ENCODE measurements at places on chromosomes 6 and 20.

- no peak for DNase-seq
Measured at GRCh38 chr6:1625794-1626435, 16.2 kb downstream of the FOXC1 start.

DNA sequence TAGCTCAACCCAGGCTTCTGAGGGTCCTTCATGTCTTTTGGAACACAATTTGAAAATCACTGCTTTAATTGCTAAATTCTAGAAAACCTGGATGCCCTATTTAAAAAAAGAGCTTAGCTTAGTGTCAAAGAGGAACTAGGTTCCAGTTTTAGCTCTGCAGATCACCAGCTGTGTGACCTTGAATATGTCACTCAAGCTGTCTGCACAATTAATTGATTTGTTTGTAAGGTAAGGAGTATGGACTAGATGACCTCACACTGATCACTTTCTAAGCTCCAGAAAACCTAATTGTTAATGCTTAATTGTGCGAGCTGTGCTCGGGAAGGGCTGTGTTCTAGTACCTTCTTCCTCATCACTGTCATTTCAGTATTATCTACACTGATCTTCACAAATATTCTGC is 26.2 kb downstream of the UTRN start:
- no peak for DNase-seq

- DNase-seq = no peak
Measured at GRCh38 chr20:101975-102374, 14.5 kb downstream of the DEFB125 start.

GRCh38 chr6:106981926-106982325 is 7.4 kb upstream of the CD24 start:
- DNase-seq = no peak

DNA sequence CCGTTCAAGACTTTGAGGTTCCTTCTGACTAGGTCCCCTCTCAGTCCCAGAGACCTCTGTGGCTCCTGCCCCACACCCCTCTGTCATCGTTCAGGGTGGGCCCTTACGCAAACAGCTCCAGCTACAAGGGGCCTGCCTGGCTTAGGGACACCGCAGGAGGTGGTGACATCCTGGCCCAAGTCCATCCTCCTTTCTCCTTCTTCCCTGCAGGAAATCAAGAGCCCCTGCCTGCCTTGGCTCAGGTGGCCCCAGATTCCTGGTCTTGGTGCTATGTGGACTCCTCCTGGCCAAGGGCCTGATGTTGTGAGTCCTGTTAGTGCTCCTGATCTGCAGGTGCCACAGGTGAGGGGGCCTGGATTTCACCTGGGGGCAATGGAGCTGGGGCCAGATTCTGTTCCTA is 8.1 kb downstream of the TREML4 start:
- no peak for DNase-seq

DNA sequence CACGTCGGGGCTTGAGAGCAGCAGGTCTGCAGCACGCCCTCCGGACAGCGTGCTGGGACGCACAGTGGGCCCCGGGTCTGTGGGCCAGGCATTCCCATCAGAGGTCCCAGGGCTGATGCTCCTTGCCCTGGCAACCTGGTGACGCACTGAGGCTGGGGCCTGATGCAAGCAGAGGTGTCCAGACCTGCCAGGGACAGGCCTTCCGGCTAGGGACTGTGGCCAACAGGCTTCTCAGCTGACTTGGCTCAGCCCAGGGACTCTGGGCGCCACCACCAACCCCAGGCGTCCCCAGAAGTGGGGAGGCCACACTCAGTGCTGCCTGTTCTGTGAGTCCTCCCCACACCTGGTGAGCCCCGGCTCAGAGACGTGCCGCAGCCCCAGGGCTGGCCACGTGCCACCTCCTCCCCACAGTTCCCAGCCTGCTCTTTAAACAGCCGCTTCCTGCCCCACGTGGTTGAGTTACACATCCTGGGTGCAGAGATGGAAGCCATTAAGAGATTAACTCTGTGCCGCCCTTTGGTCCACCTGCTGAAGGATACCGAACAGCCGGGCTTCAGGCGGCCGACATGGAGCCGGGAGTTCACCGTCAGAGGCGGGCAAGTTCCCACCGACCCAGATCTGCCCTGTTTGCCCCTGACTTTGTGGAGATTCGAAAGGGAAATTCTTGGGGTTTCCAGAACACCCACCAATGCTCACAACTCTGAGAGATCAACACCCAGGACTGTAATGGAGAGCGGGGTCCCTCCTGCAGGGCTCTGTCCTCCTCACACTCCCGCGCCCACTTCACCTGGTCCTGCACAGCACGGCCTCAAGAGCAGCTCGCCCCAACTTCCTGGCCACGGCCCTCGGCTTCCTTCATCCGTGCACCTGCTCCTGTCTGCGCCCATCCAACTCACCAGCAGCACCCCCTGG is 37.6 kb upstream of the ZBP1 start:
- no peak for DNase-seq

DNA sequence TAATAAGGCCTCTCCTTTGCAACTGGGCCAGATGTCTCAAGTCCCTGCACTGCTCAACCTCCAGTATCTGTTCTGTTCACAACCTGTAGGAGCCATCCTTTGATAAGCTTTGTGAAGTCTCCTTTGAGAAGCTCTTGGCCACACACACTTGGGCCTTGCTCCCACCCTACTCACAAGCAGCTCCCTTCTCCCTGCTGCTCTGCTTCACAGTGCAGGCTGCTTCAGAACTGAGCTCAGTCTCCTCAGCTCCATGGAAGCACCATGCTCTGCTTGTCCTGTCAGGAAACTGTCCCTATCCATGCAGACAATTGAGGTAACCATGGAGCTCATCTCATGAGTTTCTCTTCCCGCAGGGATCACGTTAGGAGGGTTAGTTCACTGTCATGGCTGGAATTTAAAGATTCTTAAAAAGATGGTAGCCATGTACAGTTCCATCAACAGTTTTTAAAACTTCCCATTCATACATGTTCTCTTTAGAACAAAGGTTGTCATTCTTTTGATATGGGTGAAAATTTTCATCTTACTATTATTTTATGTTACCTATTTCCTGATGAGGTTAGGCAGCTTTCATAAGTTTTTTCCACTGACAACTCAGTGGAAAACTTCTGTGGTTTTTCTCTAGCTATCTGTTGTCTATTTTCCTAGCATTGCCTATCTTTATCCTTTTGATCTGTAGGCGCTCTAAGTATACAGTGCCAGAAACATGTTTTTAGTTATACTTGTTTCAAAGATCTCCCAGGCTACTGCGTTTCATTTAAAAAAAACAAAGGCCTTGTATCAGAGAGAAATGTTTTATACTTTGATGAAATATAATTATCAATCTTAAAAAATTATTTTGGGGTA is 62.6 kb downstream of the AK9 start:
- DNase-seq = no peak

GRCh38 chr6:32178547-32179440 is 589 bp downstream of the RNF5 start:
- no peak for DNase-seq

DNA sequence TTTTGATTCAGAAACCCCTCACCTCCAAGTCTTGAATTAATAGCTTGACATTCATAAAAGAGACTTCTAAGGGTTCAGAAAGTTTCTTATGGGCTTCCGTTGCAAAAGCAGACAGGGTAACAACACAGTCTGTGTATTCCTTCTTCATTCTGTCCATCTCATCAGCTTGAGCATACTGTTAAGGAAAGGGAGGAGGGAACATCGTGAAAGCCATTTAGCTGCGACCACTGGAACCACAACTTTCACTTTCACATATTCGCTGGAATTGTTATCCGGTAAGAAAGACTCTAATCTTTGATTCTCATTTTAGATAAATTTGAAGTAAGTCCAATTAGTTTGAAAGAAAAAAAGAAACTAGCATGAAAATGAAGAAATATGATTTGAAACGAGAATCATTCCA is 174.4 kb downstream of the SYNE1 start:
- no peak for DNase-seq

- no peak for DNase-seq
Measured at GRCh38 chr6:20652299-20653084, 118.2 kb downstream of the CDKAL1 start.

- no peak for DNase-seq
Measured at GRCh38 chr20:46112430-46113112, 5.5 kb upstream of the CD40 start.

- no peak for DNase-seq
Measured at GRCh38 chr6:54846857-54847674, 495 bp downstream of the FAM83B start.

- no peak for DNase-seq
Measured at GRCh38 chr6:108884211-108885059, 36.2 kb downstream of the ARMC2 start.

DNA sequence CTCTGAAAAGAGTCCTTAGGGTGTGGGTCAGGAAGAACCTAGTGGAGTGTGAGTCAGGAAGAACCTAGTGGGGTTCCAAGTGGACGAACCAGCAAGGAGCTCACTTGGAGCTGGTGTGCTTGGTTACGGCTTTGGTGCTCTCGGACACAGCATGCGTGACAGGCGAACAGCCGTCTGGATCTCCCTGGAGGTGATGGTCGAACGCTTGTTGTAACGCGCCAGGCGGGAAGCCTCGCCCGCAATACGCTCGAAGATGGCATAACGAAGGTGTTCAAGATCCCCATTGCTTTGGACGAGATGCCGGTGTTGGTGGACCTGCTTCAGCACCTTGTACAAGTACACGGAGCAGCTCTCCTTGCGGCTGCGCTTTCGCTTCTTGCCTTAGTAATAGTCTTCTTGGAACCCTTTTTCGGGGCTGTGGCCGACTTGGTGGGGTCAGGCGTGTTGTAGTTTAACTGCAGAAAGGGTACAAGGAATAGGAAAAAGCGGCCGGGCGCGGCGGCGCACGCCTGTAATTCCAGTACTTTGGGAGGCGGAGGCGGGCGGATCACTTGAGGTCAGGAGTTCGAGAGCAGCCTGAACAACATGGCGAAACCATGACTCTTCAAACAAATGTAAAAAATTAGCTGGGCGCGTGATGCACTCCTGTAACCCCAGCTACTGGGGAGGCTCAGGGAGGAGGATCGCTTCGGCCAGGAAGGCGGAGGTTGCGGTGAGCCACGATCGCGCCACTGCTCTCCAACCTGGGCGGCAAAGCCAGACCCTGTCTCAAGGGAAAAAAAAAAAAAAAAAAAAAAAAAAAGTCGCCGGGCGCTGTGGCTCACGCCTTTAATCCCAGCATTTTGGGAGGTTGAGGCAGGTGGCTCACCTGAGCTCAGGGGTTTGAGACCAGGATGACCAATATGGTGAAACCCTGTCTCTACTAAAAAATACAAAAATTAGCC is 48.0 kb downstream of the OR2B2 start:
- DNase-seq = no peak

DNA sequence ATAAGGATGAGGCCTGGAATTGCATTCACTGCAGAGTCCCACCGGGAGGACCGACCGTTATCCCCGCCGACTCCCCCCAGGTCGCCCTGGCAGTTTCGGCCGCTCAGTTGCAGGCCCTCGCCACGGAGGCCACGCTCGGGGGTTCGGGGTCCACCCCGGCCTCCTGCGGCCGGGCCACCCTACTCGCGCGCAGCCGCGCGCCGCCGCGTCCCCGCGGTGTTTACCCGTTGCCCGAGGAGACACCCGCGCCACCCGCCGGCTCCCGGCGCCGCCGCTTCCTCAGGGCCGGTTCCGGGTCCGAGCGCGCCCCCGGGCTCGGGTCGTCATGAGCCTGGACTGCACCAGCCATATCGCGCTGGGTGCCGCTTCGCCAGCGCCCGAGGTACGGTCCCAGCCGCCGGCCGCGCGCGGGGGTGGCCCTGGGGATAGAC is at the start of gene CCDC170:
TSS of gene CCDC170 (plus strand) at position 214 of the 431 bp plus-strand sequence. CDS start at position 326, 112 bp downstream.
- DNase-seq = peak; percentile 22

DNA sequence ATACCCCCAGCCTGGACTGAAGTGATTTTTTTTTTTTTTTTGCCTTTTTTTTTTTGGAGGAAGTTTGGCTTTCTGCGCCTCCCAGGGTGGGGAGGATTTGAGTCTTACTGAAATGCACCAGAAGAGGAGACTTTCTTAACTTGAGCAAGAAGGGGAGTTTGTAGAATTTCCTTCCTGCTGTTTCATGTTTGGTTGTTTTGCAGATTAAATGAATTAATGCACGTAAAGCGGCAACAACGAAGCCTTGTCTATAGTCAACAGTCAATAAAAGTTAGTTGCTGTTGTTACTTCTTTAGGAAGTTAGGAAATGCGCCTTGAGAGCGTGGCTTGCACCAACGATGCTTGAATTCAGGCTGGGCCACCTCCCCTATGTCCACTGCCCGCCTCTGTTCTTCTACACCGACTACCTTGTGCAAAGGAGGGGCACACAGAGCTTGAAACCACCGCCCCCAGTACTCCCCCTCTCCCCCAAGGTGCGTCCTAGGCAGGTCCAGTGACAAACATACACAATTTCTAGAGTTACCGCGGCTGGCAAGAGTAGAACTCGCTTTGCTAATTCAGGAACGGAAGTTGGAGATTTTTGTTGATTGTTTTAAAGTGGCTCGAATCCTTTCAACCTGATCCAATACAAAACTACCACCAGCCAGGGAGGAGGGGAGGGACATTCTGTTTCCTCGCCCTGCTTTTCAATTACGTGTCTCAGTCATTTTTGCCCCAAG is 830 bp upstream of the CYP24A1 start:
- DNase-seq = no peak

GRCh38 chr6:170074435-170074834 is 216.4 kb downstream of the DLL1 start:
- DNase-seq = no peak

DNA sequence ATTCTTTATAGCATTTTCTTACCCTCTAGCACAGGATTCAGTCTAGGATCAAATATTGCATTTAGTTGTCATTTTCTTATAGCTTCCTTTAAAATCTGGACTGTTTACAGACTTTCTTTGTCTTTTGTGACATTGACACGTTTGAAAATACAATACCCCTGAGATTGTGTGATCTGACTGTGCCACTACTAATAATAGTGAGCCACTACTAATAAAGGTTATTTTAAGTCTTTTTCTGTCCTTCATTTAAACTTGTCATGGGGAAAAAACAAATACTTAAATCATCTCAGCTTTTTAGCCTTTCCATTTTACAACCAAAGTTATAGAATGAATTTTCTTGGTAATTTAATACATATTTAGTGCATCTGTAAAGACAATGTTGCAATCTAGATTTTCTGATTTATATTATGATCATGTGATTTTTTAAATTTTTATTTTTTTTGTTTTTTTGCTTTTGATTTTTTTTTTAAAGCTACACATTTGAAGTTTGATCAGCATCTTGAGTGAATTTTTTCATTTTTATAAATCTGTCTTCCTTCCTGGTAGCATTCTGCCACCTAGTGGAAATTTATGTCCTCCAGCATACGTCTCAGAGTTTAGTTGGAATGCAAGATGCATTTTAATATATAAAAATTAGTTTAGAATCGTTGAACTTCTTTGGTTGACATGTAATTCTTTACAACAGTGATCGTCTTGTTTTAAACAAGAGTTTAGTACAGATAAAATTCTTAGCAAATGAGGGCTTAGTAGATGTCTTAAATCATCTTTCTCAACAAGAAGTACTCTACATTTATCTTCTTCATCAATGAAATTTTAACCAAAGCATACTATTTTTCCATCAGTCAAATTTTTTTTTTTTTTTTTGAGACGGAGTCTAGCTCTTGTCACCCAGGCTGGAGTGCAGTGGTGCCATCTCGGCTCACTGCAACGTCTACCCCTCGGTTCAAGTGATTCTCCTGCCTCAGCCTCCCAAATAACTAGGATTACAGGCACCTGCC is 119.4 kb downstream of the NCOA3 start:
- no peak for DNase-seq
